Hair follicular keratinocyte (primary cell): ENCODE measurements at places on chromosomes 11 and 22. TPM values are rescaled to one million over a fixed set of nuclear protein-coding genes. Genes with fewer than 3 reads are reported as not detected.

USP2 gene
- total RNA-seq: 0.08 and 0.84 TPM in 2 replicates

OR2AG1 gene
- total RNA-seq: not detected in 2 replicates

PKNOX2 gene
- total RNA-seq: not detected in 2 replicates

DAGLA gene
- 0.16 and 0.49 TPM in 2 replicates for total RNA-seq

RNF214 gene
- 6.2 and 6.5 TPM in 2 replicates for total RNA-seq

E2F8 gene
- 1.0 and 3.3 TPM in 2 replicates for total RNA-seq

NECTIN1 gene
- 65.2 and 86.8 TPM in 2 replicates for total RNA-seq
